ENCODE measurements at places on chromosomes 7 and 10.
A peak's percentile ranks its signal among the peaks of the same experiment; 100 is the strongest.

DNA sequence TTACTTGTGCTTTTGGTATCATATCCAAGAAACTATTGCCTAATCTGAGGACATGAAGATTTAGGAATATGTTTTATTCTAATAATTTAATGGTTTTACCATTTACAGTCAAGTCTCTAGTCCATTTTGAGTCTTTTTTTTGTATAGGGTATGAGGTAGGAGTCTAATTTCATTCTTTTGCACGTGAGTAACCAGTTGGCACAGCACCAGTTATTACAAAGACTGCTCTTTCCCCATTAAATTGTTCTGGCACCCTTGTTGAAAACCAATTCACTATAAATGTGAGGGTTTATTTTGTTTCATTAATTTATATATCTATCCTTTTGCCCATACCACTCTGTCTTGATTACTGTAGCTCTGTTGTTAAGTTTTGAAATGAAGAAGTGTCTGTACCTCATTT, 381.6 kb downstream of the SUGCT start:
- no peak for DNase-seq

- DNase-seq: no peak
These were observed 69.3 kb upstream of the SMNDC1 start for GRCh38 chr10:110373857-110374654.

- no peak for DNase-seq
These were observed 428.3 kb upstream of the NPVF start for GRCh38 chr7:25656581-25657026.

DNA sequence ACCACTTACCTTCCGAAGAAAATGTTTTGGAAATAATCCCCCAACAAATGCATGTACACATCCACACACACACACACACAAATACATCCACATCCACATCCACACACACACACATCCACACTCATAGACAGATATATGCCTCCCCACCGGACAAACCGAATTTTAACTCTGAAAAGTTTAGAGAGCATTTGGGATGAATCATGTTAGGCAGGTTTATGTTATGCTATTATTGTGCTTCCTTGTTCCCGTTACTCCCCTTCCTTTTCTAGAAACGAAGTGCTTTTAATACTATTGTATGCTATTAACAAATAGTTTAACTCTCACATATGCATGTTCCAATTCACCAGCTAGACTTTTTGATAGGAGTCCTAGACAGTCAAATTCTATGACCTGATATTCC, 91.5 kb downstream of the FAS start:
- no peak for DNase-seq

GRCh38 chr10:109427411-109427810, 495.9 kb downstream of the XPNPEP1 start:
- no peak for DNase-seq

GRCh38 chr10:112471878-112472487, 25.0 kb downstream of the VTI1A start:
- DNase-seq: peak; percentile 31

GRCh38 chr7:155792315-155792960, 19.8 kb downstream of the SHH start:
- DNase-seq: no peak

DNA sequence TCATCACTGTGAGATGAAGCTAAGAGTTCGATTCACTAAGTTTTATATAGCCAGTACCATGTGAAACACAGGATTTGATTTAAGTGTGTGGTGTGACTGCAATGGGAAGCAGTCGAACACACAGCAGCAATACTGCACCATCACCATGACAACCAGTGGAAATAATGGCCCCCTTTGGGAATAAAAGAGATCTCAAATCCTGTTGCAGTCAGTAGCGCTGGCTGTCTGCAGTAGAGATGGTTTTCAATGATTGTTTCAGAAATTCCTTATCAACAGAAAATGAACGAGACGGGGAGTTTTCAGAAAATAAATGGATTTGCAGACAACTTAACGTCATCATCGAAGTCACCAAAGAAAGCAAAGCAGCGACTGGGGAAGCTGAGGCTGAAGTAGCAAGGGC, 91.0 kb downstream of the PTPRE start:
- no peak for DNase-seq

DNA sequence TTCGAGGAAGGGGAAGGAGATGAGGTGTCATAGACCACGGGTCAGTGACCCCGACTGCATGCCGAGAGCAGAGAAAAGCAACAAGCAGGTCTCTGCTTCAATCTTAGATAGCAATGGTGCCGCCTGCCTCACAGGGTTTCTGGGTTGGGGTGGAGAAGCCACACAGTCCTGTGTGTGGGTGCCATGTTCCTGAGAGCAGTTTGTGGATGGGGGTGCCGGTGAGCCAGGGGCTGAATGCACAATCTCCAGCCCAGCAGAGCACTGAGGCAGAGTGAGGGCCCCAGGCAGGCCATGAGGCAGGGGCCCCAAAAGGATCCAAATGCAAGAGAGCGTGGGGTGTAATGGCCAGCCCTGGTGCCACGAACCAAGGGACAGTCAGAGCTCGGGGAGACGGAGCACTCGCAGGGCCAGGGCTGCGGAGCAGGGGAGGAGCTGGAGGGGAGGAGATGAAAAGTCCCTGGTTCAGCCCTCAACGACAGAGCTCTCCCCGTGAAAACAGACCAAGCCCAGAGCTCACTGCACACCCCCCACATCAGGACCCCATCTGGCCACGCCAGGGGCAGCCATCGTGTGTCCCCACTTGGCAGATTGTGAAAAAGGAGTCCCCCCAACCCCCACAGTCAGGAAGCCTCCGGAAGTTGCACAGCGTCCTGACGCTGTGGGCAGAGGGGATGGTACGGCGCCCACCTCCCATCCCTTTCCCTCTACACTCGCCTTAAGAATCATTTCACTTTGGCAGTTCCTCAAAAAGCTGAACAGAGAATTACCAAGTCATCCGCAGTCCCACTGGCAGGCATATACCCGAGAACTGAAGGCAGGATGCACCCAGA, 19.9 kb downstream of the WDR86 start:
- no peak for DNase-seq

DNA sequence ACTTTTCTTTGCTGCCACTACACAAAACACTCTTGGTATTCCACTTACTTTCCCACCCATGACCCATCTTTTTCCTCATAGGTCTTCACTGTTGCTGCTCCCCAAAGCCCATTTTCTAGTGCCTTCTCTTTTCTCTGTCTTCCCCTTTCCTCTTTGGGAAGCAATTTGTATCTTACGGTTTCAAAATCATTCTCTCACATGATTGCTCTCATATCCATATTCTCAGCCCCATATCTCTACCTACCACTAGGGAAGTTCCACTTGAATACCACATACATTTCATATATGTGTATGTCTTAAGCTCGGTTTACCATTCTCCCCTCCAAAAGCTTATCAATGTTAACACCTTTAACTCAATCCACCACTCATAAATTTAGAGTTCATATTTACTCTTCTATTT, 3.2 kb upstream of the UBE2D1 start:
- DNase-seq: no peak

DNA sequence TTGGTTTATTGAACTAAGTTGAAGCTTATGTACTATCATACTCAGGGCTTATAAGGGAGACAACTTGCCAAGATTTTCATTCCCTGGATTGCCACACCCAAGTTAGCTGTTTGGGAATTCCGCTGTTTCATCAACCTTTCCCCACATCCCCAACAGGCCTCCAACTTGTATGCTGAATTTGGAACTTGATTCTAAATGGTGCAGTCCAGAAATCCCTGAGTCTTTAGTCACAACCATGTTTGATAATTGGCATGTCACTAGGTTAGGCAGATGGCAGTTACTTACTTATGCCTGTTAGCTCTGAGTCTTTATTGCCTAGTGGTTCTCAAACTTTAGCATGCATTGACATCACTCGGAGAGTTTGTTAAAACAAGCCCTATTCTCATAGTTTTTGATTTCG, 135.4 kb upstream of the PRPS1L1 start:
- no peak for DNase-seq

GRCh38 chr7:149218469-149219420, 20.7 kb upstream of the ZNF212 start:
- no peak for DNase-seq

DNA sequence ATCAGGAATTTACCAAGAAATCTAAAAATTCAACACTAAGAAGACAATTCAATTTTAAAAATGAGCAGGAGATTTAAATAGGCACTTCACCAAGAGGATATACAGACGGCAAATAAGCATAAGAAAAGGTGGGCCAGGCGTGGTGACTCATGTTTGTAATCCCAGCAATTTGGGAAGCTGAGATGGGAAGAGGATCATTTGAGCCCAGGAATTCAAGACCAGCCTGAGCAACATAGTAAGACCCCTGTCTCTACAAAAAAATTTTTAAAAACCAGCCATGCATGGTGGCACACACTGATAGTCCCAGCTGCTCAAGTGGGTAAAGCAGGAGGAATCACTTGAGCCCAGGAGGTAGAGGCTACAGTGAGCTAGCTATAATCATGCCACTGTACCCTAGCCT, 3.5 kb upstream of the AKR1D1 start:
- no peak for DNase-seq

- no peak for DNase-seq
These were observed 61.7 kb upstream of the NXPH1 start for GRCh38 chr7:8371742-8372141.

- no peak for DNase-seq
These were observed 540.3 kb upstream of the GALNT17 start for GRCh38 chr7:70591643-70592042.

DNA sequence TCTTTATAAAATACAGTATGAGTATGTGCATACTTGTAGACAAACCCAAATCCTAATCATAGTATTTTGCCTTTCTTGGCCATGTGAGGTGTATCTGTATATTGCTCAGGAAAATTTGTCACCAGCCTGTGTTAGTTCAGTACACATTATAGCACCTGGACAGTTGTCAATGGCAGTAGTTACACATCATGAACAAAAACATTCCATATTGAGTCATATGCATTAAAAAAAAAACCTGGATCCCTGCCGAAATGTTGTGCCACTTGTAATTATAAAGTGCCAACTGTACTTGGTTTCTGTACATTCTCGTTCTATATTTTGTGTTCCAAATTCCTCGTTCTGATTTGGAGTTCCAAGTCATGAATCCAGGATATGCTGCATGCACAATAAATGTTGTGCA, 410.4 kb downstream of the INHBA start:
- no peak for DNase-seq

- no peak for DNase-seq
These were observed 36.5 kb downstream of the BAMBI start for GRCh38 chr10:28713626-28714352.

DNA sequence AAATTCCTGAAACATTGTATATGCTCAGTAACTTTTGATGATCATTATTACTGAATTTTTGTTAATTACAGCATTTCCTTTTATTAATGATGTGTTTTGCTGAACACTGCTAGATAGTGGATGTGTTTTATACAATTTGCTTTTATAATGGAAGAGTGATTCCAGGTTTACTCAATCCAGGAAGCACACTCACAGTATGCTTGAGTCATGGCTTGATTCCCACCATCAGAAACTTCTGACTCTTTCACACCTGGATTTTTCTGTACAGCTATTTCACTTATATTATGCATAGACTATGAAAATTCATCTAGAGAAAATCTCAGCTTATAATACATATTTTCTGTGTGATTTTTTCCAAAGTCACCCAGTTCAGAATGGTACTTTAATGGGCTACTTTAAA, 1040.9 kb downstream of the GRM8 start:
- no peak for DNase-seq

DNA sequence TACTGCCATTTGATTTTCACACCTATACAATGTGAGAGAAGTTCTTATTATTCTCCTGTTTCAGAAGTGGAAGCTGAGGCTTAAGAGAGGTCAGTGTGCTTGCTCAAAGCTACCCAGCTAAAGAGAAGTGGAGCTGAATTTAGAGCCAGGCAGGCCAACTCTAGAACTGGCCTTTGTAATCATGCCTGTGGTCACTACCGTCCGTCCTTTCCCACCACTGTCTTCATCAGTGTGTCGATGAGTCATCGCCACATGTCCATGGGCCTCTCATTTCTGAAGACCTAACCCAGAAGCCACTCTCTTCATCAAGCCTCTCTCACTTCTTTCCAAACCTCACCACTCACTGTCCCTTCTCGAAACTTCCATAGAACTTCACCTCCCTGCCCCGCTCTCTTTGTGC, 237.8 kb downstream of the KIAA1217 start:
- DNase-seq: no peak

DNA sequence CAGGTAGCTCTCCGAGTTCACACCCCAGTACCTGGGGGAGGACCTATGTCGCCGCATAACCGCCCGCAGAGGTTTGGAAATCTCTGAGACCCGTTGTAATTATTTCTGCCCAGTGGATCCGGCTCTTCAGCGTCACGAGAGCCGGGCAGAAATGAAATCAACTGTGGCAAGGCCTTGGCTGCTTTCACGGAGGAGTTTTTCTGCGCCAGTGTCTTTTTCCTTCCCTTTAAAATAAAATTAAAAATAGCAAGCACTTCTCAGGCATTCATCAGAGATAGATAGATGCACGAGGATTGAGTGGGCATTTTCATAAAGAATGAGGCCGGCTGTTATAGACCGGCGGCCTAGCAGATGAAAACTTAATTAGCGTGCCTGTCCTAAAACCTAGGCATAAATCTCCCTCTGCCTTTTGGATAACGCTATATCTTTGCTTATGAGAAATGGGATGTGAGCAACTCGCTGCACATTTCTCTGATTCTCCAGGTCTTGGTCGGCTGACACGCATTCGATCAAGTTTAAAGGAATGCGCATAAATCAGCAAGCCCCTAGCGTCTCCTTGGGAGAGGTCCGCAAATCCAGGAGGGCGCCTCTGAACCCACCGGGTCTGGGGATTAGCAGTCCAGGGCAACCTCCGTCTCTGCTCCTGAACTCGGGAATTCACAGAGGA, 6.4 kb downstream of the HOXA13 start:
- DNase-seq: no peak

DNA sequence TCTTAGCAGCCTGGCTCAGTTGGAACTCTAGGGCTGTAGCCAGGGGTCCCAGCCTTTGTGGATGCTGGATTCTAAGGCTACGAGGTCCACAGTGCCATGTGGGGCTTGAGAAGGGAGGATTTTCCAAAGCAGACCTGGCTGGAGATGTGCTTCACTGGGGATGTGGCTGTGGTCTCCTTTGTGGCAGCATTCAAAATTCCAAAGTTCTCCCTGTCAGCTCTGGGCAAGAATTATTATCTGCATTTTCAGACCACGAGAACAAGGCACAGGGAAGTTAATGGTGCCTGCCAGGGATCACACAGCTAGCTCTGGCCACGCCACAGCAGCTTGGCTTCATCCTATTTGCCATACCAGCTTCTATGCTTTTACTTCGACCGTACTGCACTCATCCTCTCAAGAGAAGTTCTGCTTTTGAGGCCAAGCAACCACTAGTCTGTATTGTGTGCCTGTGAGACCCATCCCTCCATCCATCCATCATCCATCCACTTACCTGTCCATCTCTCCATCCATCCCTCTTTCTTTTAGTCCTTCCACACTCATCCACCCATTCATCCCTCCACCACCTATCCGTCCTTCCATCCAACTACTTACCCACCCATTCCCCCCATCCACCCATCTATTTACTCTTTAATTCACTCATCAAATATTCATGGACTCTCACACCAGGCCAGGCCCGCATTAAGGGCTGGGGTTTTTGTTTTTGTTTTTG, 71.5 kb downstream of the ZMIZ1 start:
- no peak for DNase-seq

DNA sequence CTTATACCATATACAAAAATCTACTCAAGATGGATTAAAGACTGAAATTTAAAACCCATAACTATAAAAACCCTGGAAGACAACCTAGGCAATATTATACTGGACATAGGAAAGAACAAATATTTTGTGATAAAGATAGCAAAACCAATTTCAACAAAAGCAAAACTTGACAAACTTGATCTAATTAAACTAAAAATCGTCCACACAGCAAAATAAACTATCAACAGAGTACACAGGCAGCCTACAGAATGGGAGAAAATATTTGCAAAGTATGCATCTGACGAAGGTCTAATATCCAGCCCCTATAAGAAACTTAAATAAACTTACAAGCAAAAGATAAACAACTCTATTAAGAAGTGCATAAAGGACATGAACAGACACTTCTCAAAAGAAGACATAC, 240.1 kb downstream of the HGF start:
- DNase-seq: no peak

Measured in HTR-8/SVneo (cell line).